ENCODE measurements at places on chromosomes 6 and 20.

GRCh38 chr6:14077193-14077867, 40.2 kb upstream of the CD83 start:
- H3K27me3 ChIP-seq, result no peaks in the 10 kb centered on the region
- no peak for DNase-seq
- H3K4me3 ChIP-seq, result no peak overlapping the region

- no peaks in the 10 kb centered on the region for H3K4me1 ChIP-seq
- no peaks in the 10 kb centered on the region for H3K27me3 ChIP-seq
- no peak overlapping the region for H3K4me3 ChIP-seq
- peaks cover 2% of the 10 kb centered on the region for H3K36me3 ChIP-seq
These were observed 429.0 kb downstream of the UTRN start for GRCh38 chr6:144714021-144714712.

DNA sequence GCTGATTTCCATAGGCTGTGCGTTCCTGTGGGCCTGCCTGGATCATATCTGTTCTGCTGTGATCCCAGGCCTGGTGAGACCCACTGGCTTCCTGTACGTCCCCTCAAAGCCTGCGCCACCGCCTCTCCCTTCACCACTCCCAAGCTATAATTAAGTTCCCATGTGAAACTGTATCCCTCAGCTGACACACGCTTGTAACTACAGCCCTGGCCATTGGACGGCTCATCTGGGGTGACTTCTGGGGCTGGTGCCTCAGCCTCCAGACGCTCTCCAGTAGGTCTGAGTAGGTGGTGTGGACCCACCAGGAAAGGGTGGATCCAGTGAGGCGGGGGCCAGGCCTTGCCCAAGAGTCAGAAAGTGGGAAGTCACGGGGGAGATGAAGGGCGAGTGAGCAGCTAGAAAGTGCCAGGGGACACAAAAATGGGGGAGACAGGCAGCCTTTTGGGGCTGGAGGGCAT, 21.0 kb downstream of the PPARD start:
- DNase-seq, result peak; percentile 51
- no peak overlapping the region for H3K4me3 ChIP-seq
- H3K4me1 ChIP-seq, result no peaks in the 10 kb centered on the region
- H3K36me3 ChIP-seq, result no peaks in the 10 kb centered on the region
- H3K27me3 ChIP-seq, result no peaks in the 10 kb centered on the region

DNA sequence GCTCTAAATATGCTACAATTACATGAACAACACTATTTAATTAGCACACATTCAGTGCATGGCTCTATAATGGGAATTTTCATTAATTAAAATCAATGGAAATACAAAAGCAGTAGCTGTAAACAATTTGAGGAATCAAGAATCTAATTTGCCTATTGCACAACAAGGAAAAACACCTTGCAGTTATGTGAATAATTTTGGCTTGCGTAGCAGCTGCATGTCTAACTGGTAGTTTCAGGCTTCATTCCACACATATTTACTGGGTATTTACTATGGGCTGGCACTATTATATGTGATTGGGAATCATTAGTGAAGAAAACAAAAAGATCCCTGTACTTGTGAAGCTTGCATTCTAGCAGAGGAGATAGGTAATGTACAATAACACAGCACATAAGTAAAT, 26.4 kb downstream of the KIF6 start:
- no peak overlapping the region for H3K27ac ChIP-seq
- DNase-seq, result no peak
- no peaks in the 10 kb centered on the region for H3K36me3 ChIP-seq
- H3K4me3 ChIP-seq, result no peak overlapping the region

- H3K4me1 ChIP-seq, result no peaks in the 10 kb centered on the region
- no peaks in the 10 kb centered on the region for H3K36me3 ChIP-seq
- H3K27ac ChIP-seq, result no peak overlapping the region
- no peak overlapping the region for H3K4me3 ChIP-seq
- no peak for DNase-seq
- H3K27me3 ChIP-seq, result no peaks in the 10 kb centered on the region
These were observed 71.5 kb downstream of the CD83 start for GRCh38 chr6:14189074-14189473.

- no peak for DNase-seq
- no peaks in the 10 kb centered on the region for H3K27me3 ChIP-seq
- H3K27ac ChIP-seq, result no peak overlapping the region
These were observed 35.6 kb downstream of the SUN5 start for GRCh38 chr20:32968478-32969241.

GRCh38 chr20:37461405-37461804, 59.6 kb upstream of the NNAT start:
- no peak for DNase-seq
- no peak overlapping the region for H3K27ac ChIP-seq
- no peaks in the 10 kb centered on the region for H3K4me1 ChIP-seq
- H3K27me3 ChIP-seq, result no peaks in the 10 kb centered on the region
- H3K4me3 ChIP-seq, result no peak overlapping the region

GRCh38 chr20:49758781-49759180, 45.1 kb upstream of the B4GALT5 start:
- no peak for DNase-seq
- H3K27ac ChIP-seq, result no peak overlapping the region
- H3K4me3 ChIP-seq, result no peak overlapping the region
- H3K4me1 ChIP-seq, result no peaks in the 10 kb centered on the region
- no peaks in the 10 kb centered on the region for H3K27me3 ChIP-seq

- no peaks in the 10 kb centered on the region for H3K27me3 ChIP-seq
- H3K36me3 ChIP-seq, result no peaks in the 10 kb centered on the region
- no peaks in the 10 kb centered on the region for H3K4me1 ChIP-seq
- peak overlapping the region; percentile 28 for H3K27ac ChIP-seq
- no peak overlapping the region for H3K4me3 ChIP-seq
These were observed 143.5 kb downstream of the ZFP64 start for GRCh38 chr20:52047811-52048764.

DNA sequence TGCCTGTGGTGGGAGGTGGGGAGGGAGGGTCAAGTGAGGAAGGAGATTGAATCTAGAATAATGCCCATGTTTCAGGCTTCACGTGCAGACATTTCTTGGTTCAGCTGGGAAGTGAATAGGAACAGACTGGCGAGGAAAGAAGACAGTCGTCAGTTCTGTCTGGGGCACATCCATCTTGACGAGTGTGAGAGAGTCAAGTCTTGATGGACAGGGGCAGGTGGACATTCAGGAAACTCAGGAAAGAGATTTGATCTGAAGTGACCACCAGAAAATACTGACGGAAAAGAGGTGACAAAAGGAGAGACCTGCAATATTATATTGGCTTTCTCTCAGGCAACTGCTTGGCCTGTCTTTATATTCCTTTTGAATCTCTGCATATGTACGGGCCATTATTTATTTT, 68.6 kb downstream of the ESR1 start:
- no peaks in the 10 kb centered on the region for H3K27me3 ChIP-seq
- no peak overlapping the region for H3K4me3 ChIP-seq
- DNase-seq, result no peak
- H3K4me1 ChIP-seq, result no peaks in the 10 kb centered on the region

DNA sequence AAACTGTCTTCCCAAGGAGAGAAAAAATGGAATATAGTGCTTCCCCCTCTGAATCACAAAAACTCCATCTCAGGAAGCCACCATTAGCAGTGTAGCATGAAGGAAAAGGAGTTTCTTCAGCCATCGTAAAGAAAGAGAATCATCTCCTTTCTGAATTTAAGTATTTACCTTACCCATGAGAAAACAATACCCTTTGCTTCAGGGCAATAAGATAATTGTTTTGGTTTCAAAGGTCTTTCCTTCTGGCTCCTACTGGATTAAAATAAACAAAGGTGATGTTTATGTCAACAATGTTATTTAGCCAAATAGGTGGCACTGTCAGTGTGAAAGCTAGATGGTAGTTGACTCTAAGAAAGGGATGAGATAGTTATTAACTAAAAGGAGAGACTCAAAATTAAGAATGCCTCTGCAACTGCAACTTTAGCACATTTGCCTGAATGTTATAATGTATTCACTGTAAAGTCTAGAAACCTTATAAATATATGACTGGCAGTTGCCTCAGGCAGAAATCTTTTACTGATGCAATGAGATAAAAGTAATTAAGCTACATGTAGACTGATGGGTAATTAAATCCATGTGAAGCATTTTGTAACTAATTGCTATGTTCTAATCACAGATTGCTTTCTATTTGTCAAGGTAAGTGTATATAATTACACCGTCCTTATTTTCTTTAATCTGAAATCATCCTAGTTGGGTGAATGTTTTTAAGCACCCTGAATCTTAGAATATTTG, 399.0 kb downstream of the CDKAL1 start:
- no peak for DNase-seq
- no peak overlapping the region for H3K27ac ChIP-seq
- H3K4me1 ChIP-seq, result peaks cover 7% of the 10 kb centered on the region
- no peaks in the 10 kb centered on the region for H3K36me3 ChIP-seq
- H3K4me3 ChIP-seq, result no peak overlapping the region

DNA sequence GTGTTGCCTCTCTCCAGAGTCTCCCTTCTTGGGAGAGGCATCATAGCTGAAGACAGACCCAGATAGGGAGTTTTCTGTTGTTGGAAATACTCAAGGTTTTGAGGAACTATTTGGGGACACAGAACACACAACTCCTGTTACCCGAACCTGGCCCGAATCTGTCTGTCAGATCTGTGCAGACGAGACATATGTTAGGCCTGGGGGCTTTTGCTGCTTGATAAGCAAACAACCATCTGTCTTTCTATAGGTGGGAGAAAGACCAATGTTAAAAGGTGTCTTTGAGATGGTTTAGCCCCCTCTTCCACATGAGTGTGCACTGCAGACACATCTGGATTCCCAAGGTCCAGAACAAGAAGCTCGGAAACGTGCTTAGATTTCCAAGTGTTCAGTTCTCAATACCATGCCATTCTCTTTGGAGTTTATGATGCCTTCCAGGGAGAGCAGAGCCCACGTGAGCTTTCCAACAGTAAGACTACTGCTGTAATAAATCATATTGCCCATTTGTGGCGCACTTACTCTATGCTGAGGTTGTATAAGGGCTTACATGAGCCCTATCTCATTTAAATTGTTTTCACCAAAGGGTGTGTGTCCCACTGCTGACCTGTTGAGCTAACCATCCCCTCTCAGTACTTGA, 3.8 kb upstream of the STX16 start:
- no peak overlapping the region for H3K4me3 ChIP-seq
- no peak overlapping the region for H3K27ac ChIP-seq
- H3K27me3 ChIP-seq, result no peaks in the 10 kb centered on the region
- peaks cover 7% of the 10 kb centered on the region for H3K4me1 ChIP-seq
- H3K36me3 ChIP-seq, result no peaks in the 10 kb centered on the region

DNA sequence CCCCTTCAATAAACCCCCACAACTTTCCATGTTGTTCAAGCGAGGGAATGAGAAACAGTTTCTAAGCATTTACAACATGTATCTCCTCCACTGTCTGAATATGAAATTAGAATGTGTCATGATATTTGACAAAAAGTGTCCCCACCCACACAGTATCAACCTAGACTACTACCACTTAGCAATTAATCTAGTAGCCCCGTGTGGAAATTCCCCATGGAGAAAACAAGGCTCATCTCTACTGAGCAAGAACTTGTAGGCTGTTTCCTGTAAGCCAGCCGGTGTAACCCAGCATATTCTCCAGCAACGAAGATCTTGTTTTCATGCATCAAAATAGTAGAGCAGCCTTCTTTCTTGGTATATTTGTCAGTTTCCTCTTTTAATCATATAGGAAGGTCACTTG, 115.0 kb downstream of the IRF4 start:
- H3K27ac ChIP-seq, result no peak overlapping the region
- H3K4me3 ChIP-seq, result no peak overlapping the region
- no peaks in the 10 kb centered on the region for H3K27me3 ChIP-seq
- H3K36me3 ChIP-seq, result peaks cover 4% of the 10 kb centered on the region
- no peaks in the 10 kb centered on the region for H3K4me1 ChIP-seq
- no peak for DNase-seq

DNA sequence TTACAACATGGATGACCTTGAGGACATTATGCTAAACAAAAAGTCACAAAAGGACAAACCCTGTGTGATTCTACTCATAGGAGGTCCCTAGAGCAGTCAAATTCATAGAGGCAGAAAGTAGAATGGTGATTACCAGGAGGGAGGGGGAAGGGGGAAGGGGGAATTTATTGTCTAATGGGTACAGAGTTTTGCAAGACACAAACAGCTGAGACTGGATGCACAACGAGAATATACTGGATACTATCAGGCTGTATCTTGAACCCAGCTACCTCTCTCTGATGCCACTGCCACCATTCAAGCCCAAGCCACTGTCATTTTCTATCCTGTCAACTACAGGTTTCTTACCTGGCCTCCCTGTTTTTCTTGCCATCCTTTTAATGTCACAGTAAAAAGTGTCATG, 252.3 kb downstream of the ATXN1 start:
- no peak overlapping the region for H3K27ac ChIP-seq
- peaks cover 16% of the 10 kb centered on the region for H3K4me1 ChIP-seq
- DNase-seq, result no peak
- no peak overlapping the region for H3K4me3 ChIP-seq

GRCh38 chr20:36084897-36085613, 69.5 kb upstream of the EPB41L1 start:
- no peaks in the 10 kb centered on the region for H3K36me3 ChIP-seq
- no peak overlapping the region for H3K4me3 ChIP-seq
- no peak for DNase-seq
- H3K27ac ChIP-seq, result no peak overlapping the region
- no peaks in the 10 kb centered on the region for H3K4me1 ChIP-seq

GRCh38 chr6:3324262-3324942, 65.7 kb downstream of the PSMG4 start:
- H3K4me3 ChIP-seq, result no peak overlapping the region
- no peaks in the 10 kb centered on the region for H3K36me3 ChIP-seq
- no peaks in the 10 kb centered on the region for H3K27me3 ChIP-seq
- DNase-seq, result no peak

- peak; percentile 86 for DNase-seq
- no peak overlapping the region for H3K27ac ChIP-seq
These were observed 31.7 kb downstream of the C20orf173 start for GRCh38 chr20:35497780-35498189.

DNA sequence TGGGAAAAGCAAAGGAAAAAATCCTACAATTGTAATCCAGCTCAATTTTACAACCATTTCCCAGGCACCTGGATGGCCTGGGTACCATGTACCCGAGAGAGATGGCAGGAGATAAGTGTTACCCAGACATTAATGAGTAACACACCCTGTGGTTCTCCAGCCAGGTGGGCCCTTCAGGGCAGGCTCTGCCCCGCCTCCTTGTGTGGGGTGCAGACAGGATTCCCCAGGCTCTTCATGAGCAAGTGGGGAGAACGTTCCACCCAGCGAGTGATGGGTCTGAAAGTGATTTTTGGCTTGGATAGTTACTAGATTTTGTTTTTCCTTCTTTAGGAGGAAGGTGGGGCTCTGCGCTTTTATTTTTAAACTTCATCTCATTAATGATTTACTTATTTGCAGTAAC, 243.9 kb downstream of the TAF4 start:
- H3K4me3 ChIP-seq, result no peak overlapping the region
- DNase-seq, result no peak
- H3K27ac ChIP-seq, result no peak overlapping the region
